Skeletal muscle tissue (tissue), 5 donors: ENCODE measurements at places on chromosomes 12 and 14. TPM values are rescaled to one million over a fixed set of nuclear protein-coding genes. Genes with fewer than 3 reads are reported as not detected.

The TAS2R14 gene
- 6.8 TPM for total RNA-seq

The NID2 gene
- total RNA-seq: 76.7 TPM

The RFX4 gene
- not detected for total RNA-seq

The SMIM41 gene
- not detected for total RNA-seq

The SVOP gene
- total RNA-seq: under 0.01 TPM

The CMAS gene
- total RNA-seq: 26.6 TPM

The ARHGAP9 gene
- total RNA-seq: 5.2 TPM

The LRFN5 gene
- total RNA-seq: 12.0 TPM

The PTHLH gene
- 0.52 TPM for total RNA-seq

The IGFBP6 gene
- 89.8 TPM for total RNA-seq
